ENCODE measurements at places on chromosomes 1 and 21.
A peak's percentile ranks its signal among the peaks of the same experiment; 100 is the strongest.

DNA sequence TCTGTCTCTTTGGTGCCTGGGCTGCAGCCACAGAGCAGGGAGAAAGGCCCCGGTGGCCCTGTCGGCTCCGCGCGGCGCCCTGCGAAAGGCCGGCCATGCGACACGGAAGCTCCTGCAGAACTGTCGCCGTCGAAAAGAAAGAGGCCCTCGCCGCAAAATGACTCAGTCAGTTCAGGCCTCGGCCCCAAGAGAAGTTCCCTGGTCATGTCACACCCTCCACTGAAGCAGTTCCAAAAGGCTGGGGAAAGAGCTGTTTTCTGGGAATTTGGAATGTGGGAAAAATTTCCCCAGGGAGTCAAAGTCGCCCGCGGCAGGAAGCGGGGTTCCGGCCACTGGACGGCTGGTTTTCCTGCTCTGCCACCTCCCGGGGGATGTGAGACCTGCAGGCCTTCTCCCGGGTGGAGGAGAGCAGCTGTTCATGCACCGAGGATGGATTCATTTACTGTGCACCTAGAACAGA, 115.8 kb upstream of the ZNF678 start:
- DNase-seq = no peak

- DNase-seq = no peak
These were observed 16.7 kb downstream of the SHISA4 start for GRCh38 chr1:201905234-201905890.

DNA sequence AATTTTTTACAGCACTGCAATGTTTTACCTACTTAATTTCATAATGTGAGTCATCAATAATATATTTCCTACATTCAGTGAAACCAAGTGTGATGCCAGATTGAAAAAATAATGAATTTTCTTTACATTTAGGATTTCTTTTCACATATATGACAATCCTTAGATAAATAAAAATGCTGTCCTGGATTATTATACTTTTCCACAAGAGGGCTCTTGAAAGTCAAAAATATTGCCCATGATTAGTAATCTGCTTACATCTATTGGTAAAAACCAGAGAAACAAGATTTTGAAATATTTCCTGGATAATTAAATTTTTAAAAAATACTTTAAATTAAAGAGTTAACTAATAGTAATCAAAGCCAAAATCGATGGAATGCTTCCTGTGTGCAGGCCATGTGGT, 86.8 kb upstream of the PLPPR4 start:
- DNase-seq = no peak

DNA sequence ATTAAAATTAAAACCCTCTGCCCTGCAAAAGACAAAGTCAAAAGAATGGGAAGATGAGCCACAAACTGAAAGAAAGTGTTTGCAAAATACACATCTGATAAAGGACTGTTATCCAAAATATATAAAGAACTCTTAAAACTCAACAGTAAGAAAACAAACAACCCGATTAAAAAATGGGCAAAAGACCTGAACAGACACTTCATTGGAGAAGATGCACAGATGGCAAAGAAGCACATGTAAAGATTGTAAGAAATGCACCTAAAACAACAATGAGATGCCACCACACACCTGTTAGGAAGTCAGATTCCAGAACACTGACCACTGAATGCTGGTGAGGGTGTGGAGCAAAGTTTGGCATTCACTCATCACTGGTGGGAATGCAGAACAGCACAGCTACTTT, 24.6 kb upstream of the POFUT2 start:
- DNase-seq = no peak

GRCh38 chr1:185398022-185398421, 81.0 kb upstream of the IVNS1ABP start:
- DNase-seq = no peak

DNA sequence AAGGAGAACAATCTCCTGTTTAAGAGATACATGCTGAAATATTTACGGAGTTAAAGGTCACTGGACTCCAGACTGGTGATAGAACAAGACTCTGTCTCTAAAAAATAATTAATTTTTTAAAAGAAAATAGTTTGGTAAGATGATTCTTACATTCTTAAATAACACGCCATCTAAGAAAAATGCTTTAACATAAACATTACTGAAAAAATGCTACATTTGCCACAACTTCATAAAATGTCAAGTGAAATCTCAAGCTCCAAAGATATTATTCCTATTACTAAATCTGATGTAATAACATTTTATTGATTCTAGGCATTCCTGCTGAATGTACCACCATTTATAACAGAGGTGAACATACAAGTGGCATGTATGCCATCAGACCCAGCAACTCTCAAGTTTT, 4.1 kb downstream of the ANGPTL3 start:
- no peak for DNase-seq

DNA sequence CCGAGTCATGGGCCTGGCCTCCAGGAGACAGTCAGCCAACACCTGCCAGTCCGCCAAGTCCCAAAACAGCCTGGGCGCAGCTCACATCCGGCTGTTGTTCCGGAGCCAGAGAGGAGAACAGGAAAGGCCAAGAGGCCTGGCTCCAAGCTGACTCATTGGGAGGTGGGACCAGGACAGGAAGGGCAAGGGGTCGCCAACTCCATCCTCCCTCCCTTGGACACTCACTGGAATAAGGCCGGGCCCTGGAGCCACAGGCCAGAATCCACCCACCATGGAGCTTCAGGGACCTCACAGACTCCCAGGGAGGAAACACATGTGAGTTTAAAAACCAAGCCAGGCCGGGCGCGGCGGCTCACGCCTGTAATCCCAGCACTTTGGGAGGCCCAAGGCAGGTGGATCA, 25.1 kb upstream of the CLIC4 start:
- DNase-seq = no peak

DNA sequence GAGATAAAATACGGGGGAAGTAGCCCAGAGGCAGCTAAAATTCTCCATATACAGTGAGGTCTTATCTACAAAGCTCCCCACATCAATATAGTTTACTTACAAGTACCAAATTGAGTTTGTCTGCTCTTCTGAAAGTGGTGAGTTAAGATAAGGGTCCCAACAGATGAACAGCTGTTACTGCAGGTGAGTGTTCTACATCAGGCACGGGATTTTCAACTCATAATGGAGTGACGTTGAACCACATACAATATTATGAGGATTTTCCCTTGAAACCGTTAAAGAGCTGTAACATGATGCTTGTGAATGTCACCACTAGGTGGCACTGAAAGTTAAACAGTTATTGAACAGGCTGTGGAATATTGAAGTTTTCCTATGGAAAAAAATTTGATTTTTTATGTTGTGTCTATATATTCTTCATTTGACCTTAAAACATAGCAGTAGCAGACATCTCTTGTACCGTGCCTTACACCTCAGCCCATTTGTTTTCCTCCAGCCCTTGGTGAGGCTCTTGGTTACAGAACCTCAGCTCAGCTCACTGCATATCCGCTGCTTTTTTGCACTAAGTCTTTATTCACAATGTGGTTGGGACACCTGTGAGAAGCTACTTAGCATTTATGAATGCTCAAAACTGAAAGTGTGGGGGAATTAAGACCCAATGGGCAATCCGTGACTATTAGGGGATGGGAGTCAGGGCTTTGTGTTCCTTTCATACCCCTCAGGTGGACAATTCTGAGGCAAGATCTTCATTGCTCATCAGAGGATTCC, 23.2 kb downstream of the CD1D start:
- DNase-seq = peak; percentile 92

GRCh38 chr1:183210681-183211080, 24.6 kb downstream of the LAMC2 start:
- DNase-seq = no peak

GRCh38 chr1:9164532-9164900, 35.6 kb upstream of the GPR157 start:
- no peak for DNase-seq

DNA sequence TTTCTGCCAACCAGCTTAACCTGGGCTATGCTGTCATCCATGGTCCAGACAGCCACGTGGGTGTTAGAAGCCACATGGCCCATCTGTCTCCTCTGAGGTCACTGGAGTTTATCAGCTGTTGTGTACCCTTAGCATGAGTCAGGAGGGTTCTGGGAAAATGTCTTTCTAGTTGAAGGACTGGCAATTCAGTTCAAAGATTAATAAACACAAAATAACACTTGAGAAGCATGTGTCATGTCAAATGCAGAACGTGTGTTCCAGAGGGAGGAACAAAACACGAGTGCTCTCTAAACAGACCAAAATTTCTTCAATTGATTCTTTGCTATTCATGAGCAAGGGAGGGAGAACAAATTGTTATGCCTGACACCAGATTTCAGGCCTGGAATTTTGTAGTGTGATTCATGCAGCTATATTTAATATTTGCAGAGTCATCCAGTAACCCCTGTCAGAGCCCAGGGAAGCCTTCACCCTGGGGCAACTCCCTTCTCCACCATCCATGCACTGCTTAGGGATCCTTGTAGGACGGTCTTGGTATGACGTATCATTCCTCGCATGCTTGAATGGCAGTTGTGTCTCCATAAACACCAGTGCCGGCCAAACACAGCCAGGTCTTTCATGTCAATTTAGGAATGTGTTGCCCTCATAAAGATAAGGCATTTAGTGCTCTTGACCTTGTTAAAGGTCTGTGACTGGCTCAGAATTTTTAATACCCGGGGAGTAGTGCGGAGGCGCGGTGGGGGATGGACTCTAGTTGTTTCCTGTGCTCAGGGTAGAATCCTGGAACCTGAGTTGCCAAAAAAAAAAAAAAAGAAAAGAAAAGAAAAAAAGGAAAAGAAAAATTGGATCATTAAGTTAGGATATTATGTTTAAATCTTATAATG, 27.7 kb upstream of the DYRK1A start:
- no peak for DNase-seq

GRCh38 chr1:162554258-162554657, 7.3 kb upstream of the UAP1 start:
- no peak for DNase-seq

- DNase-seq = no peak
These were observed 17.9 kb upstream of the PWP2 start for GRCh38 chr21:44089001-44089911.

GRCh38 chr1:78536427-78536826, 45.7 kb downstream of the PTGFR start:
- peak; percentile 1 for DNase-seq

DNA sequence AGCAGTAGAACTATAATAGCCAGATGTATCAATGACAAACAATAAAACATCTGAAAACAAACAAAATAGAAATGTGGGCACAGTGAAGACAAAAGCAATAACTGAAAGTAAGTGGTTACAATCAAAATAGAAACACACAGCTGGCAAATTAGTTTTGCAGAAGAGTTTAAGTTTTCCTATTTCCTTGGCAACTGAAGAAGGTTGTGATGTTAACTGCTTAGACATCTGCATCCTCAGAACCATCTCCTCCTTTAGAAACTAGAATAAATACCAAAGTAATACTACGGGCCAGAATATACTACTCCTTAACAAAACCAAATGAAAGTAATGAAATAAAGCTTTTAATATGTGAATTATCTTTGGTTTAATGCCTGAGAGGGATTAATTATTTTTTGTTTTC, 605.5 kb downstream of the LTN1 start:
- DNase-seq = no peak

DNA sequence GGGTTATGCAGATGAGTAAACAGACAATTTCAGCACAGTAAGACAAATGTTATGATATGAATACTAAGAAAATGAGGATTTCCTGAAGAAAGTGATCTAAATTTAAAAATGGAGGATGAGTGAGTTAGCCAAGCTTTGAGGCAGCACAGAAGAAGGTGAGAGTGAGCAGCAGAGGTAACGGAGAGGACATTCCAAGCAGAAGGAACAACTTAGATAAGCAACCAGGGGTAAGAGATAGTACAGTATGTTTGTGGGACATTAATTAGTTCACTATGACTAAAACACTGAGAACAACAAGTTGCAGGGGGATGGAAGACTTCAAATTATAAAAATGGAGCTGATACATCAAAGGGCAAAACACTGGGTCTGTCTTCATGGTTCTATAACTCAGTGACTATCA, 22.8 kb downstream of the PRPF38A start:
- DNase-seq = no peak

- peak; percentile 37 for DNase-seq
These were observed 720 bp downstream of the SUSD4 start for GRCh38 chr1:223363057-223363855.

DNA sequence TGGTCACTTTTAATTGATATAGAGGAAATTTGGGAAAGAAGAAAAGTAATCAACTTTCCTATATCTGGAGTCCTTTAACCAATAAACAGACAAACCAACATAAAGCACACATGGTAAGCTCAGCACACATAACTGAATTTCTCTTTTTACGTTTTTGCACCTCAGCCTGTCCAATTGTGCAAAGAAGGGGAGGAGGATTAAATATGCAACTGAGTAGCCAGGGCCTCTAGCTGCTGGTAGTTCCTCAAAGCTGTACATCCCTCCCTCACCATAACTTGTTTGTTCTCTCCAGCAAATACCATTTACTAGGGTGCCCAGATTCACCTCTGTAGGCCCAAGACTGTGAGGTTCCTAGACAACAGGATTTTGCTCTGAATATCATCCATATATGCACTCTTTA, 25.4 kb downstream of the ST6GALNAC5 start:
- no peak for DNase-seq

- no peak for DNase-seq
These were observed 35.1 kb upstream of the SEC16B start for GRCh38 chr1:178004926-178005391.

- DNase-seq = peak; percentile 50
These were observed 1.1 kb downstream of the AKT3 start for GRCh38 chr1:243848858-243849420.

DNA sequence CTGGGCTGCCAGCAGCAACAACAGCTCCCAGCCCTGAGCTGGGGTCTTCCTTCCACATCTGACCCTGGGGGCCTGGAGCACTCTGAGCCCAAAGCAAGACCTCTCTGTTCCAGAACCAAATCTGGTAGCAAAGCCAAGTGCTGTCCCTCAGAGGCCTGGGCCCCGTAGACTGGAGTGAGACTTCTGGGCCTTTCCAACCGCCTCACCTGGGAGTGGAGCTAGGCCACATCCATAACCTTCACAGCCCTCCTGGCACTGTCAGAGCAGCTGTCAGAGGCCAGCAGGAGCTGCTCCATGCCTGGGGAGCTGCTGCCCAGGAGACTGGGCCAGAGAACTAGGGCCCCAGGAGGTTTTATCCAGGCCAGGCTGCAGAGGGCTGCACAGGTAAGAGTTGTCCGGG, 15.4 kb upstream of the SLC5A9 start:
- DNase-seq = no peak

- DNase-seq = no peak
These were observed 144.2 kb downstream of the KCNK2 start for GRCh38 chr1:215226757-215227156.

DNA sequence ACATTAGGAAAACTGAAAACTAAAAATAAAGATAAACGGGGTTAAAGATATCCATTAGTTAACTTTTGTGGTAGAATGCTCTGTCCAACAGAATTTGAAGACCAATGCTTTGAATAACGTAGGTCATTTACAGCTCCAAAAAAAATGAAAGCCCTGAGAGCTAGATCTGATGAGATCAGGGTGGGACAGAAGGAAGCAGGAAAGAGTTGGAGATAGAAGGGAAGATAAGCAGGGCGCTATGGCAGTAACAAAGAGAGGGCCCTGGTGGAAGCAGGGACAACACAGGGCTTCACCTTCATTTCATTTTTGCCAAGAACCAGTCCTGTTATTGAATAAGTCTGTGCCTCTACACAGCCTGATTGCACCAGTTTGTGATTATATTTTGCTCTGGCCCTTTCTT, 51.0 kb upstream of the RGS8 start:
- DNase-seq = no peak

All from spinal cord (tissue), 10 donors.